Right kidney (tissue), 9 donors: ENCODE measurements at places on chromosomes 2 and 18.

DNA sequence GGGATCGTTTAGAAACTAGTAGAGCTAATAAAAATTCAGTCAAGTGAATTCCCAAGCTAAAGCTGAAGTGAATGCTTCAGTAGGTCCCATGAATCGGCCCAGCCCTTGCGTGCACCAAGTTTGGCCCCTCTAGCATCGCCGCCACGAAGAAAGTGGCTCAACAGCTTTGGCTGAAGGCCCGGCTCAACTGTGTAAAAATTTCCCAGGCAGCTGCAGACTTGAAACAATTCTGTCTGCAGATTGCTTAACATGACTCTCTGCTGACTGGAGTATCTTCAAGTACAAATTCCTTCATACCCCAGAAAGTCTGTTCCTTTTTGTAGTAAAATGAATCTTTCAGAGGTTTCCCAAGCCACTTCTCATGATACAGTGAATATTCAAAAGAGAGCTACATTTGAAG, 32.7 kb downstream of the ALMS1 start:
- no peak for DNase-seq

- no peak for DNase-seq
Measured at GRCh38 chr2:18232731-18233438, 327.6 kb downstream of the RDH14 start.

DNA sequence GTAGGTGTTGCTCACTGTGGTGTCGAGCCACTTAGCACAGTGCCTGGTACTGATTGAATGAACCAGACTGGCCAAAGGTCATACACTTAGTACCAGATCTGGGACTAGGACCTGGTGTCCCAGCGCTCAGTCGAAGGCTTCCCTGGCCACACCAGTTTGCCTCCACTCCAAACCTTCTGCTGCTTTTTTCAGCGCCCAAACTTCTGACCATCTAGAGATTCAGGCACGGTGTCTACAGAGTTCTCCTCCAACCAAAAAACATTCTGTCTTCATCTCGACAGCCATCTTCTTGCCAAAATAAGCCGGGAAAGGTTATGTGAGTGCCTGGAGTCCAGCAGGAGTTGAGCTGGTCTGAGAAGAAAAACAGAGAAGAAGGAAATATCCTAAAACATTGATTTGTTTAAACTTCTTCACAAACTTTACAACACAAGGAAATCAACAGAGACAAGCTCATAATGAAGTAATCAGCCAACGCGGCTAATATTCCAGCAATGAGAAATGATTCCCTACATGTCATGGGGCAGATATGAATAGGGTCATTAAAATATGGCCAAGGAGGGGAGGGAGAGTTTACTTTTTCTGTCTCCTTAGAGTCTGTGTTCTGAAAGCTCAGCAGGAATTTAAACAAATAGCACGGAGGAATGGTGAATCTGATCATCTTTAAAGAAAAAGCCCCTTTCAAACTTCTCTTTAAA, 2.3 kb upstream of the GLI2 start:
- DNase-seq, result no peak

- DNase-seq, result no peak
Measured at GRCh38 chr18:49839012-49839411, 25.7 kb upstream of the ACAA2 start.

- no peak for DNase-seq
Measured at GRCh38 chr2:110770959-110771431, 38.6 kb downstream of the ACOXL start.

- no peak for DNase-seq
Measured at GRCh38 chr18:46509530-46509929, 147.5 kb downstream of the LOXHD1 start.

DNA sequence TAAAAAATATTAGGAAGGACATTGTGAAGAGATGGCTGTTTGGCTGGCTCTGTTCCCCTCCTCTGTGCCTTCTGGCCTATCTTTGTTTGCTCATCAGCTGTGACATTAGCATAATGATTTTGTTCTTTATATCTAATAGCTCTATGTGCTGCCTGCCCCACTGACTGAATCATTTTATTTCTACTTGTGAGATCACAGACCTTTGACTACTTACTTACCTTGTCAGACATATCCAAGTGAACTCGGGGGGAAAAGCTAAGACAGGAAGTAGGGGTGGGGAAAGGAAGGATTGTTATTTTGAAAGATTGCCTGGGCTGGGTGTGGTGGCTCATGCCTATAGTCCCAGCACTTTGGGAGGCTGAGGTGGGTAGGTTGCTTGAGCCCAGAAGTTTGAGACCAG, 104.2 kb downstream of the ASAP2 start:
- DNase-seq, result no peak

GRCh38 chr2:236536727-236537398, 32.8 kb upstream of the ACKR3 start:
- no peak for DNase-seq

DNA sequence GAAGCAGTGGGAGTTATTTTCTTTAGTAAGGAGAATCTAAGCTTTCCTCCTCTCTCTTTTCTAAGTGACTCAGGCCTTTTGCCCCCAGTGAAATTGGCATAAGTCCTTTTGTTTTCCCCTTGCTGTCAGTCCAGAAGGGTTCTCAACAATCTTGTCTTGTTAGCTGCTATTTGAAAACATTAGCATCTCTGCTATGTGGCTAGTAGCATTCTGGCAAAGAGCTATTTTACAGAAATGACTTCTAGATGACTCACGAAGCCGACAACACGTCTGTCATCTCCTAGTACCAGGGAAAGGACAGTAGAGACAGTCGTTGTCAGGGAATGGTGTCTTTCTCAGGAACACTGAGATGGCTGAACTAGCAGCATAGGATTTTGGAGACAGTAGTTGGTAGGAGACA, 14.7 kb downstream of the SMARCAL1 start:
- DNase-seq, result no peak

GRCh38 chr2:27566628-27567027, 16.2 kb upstream of the ZNF512 start:
- no peak for DNase-seq
